ENCODE measurements at places on chromosomes 7 and 10.

- DNase-seq, result no peak
Measured at GRCh38 chr10:31418481-31418880, 99.5 kb downstream of the ZEB1 start.

- DNase-seq, result no peak
Measured at GRCh38 chr10:78130966-78131710, 97.5 kb downstream of the RPS24 start.

DNA sequence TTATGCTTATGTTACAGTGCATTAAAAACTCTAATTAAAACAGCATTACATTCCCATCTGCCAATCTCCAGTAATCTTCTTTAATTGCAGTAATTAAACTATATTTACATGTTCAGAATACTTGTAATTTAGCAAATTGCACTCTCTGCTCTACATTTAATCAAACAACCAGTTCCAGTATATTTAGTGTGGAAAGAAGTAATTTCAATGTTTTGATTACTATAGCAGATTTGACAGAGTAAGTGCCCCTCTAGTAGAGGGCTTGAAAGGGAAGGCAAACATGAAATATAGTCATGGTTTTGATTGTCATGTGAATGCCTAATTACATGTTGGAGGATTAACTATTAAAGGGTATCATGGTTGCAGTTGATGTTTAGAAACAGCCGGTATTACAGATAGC lies 739.7 kb downstream of the AUTS2 start:
- no peak for DNase-seq

DNA sequence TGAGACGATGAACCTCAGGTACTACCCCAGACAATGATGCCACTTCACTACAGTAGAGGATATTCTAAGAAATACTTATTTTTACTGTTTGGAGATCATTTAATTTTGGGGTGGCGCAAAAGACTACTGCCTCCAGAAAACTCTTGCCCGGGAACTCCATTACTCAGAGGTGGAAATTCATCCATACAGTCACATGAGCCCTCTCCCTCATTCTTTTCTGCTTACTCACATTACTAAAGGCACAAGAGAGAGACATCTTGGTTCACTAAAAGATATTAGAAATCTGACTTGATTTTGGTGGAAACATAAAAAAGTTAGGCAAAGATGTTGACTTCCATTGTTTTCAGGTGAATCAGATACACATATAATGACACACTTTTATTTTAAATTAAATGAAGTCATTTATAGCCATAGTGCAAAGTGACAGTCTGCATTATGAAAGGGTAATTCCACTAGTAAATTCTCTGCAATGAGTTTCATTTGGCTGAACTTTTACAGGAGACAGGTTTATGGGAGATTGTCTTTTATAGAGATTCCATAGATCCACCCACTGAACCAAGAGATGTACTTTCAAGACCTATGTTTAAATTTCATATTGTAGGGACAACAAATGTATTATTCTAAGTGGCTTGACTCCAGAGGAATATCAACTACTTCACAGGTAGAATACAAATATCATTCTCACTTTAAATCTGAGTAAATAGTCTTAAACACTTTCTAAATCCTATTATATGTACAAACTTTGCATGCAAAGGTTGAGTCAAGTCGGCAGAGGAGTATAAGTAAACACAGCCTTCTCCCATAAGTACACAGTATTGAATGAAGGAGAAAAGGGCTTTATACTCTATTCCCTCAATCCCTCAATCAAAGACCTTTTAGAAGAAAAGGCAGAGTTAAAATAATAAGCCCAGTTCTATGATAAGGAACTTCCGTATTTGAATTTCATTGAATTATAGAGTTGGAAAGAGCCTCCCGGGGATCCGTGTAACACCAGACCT lies 18.8 kb downstream of the NEBL start:
- DNase-seq, result no peak

DNA sequence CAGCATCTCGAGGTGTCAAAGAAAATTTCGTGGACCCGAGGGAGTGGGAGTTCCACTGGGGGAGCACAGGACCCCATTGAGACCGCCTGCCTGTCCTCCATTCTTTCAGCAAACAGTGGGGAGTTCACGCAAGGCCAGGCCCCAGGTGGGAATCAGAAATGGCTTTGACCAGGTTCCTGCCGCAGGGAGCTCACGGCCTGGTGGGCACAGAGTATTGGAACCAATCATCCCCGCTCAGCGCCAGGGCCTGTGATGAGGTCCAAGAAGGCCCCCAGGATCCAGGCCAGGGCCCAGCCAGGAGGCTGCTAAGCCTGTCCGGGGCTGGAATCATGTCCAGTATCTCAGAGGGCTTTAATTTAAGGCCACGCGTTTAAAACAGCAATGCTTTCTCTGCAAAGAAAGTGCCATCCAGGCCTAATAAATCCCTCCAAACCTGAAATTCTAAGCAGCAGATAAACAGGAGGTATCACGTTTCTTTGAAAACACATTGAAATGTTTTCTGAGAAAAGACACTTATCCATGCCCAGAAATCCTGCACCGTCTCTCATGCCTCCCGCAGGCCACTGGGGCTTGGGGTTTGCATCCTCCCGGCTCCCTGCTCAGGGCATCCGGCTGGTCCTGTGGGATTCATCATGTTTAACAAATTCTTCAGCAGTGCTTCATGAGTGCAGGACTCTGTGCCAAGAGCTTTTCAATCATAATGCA lies 125.7 kb downstream of the OAT start:
- peak; percentile 1 for DNase-seq

- peak; percentile 40 for DNase-seq
Measured at GRCh38 chr7:108570146-108570755, 577 bp downstream of the DNAJB9 start.

- DNase-seq, result no peak
Measured at GRCh38 chr7:55028011-55028410, 9.2 kb downstream of the EGFR start.

GRCh38 chr10:117656385-117657367 lies 114.1 kb downstream of the EMX2 start:
- DNase-seq, result no peak

DNA sequence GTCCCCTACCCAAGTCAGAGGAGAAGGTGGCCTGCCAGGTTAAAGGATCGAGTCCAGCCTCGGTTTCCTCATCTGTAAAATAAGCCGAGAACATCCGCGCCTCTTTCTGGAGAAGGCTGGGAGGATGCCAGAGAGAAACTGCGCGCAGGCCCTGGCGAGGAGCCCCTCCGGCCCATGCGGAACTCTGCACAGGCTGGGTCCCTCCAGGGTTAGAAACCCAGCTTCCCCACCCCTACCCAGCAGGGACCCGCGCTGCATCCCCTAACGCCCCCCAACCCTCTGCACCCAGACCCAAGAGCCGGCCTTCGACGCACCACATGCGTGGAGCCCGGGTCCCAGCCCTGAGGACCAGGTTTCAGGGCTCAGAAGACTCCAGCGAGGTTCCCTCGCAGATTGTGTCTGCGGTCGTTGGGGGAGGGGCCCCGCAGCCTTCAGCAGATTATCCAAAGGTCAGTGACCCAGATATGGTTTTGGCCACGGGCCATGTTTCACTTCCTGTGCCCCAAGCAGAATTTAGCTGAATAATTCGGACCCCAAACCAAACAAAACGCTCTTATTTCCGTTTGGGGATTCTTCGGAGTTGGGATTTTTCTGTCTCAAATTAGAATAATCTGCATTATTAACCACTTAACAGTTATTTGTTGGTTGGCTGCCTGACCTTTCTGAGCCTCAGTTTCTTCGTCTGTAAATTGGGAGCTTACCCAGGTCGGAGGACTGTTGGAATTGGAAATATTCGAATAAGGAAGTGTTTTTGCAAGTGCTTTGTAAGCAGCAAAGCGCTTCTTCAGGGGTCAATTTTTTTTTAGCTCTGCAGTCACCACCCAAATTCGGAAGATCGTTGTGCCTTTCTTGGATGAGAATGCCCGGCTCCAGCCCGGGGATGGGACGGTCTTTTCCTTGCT lies 167.7 kb downstream of the UBE2H start:
- DNase-seq, result no peak

DNA sequence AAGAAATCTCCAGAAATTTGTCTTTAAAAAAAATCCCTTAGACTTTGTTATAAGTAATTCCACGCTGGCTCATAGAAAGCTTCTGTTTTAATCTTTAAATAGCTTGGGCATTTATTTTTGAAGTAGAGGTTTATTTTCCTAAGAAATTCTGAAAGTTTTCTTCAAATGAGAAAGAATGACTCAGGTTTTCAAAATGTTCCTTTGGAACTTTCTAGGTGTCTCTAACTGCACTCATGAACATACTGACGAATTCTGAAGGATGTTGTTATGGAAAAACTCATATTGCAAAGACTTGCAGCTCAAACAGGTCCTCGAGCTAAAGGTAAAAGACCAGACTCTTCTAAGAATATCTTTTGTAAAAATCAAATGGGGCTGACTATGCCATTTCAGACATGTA lies 10.7 kb downstream of the DGKI start:
- no peak for DNase-seq

GRCh38 chr10:74518061-74518460 lies 308.3 kb upstream of the KAT6B start:
- no peak for DNase-seq

- DNase-seq, result no peak
Measured at GRCh38 chr7:19069842-19070241, 47.6 kb downstream of the TWIST1 start.

- DNase-seq, result no peak
Measured at GRCh38 chr10:20922033-20922432, 24.9 kb upstream of the NEBL start.

- no peak for DNase-seq
Measured at GRCh38 chr10:128499956-128500355, 373.7 kb upstream of the MKI67 start.

DNA sequence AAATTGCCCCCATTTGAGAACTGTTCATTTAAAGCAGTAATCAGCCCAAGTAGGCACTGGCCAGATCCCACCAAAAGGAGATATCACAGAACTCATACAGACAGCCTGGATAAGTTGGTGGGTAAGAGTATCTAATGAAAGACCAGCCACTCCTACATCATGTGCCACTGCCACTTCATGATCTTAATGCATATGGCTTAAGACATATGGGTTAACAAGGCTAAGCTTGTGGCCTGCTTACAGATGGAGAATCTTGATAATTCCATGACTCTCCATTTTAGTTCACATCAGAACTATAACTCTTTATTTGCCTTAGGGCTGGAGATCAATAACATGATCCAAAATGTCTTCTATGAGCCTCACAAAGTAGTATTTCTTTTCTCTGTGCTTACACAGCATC lies 6.8 kb upstream of the IFIT1B start:
- no peak for DNase-seq

- DNase-seq, result no peak
Measured at GRCh38 chr10:30059209-30060107, at the start of gene JCAD. JCAD (minus strand) TSS chr10:30059586; CDS start chr10:30047812, 11,774 bp downstream.

- DNase-seq, result no peak
Measured at GRCh38 chr7:129417073-129417472, 17.2 kb upstream of the STRIP2 start.

- peak; percentile 95 for DNase-seq
Measured at GRCh38 chr7:12686234-12686890, 1.1 kb upstream of the ARL4A start.

DNA sequence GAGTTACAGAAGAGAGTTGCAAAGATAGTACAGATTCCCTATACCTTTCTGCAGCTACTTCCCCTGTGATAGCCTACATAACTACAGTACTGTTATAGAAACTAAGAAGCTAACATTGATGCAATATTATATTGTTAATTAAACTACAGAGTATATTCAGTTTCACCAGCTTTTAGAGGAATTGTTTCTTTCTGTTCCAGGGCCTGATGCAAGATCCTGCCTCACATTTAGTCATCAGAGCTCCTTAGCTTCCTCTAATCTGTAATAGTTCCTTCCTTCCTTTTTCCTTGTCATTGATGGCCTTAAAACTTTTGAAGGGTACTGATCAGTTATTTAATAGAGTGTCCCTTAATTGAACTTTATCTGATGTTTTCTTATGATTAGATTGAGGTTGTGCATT lies 56.8 kb downstream of the SDHAF3 start:
- DNase-seq, result no peak

DNA sequence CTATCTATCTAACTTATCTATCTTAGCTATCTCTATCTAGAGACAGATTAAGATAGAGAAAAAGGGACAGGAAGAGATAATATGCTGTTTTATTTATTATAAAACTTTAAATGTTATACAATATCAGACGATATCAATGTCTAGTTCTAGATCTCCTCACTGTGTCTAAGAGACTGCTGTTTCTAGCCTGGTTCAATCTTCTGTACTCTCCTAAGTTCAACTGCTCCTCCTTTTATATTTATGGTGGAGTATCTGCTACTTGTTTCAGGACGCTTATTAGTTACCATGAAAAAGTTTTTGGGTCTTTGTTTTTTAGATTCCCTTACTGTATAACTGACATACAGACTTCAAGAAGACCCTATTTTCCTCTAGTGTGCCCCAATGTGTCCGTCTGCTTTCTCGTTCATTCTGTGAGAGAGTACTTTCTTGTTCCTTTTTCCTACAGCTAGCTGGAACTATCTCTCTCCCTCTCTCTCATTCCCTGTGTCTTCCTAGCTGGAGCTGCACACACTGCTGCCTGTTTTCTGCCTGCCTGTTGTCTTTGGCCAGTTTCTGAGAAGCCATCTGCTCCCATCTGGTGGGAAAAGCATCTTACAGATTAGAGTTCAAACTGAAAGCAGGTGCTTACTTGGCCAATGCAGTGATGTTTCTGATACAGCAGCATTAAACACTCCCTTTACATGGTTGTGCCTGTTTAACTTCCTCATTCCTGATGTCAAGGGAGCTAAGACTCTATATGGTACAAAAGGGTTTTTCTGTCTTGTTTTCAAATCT lies 49.4 kb upstream of the ARL4A start:
- no peak for DNase-seq
